ENCODE measurements at places on chromosomes 2 and 18.

GRCh38 chr18:28588884-28589549 is 412.1 kb upstream of the CDH2 start:
- no peak for DNase-seq

- DNase-seq: no peak
Measured at GRCh38 chr2:53629001-53629400, 138.6 kb upstream of the CHAC2 start.

GRCh38 chr18:3094338-3094684 is 81.4 kb upstream of the LPIN2 start:
- no peak for DNase-seq

- DNase-seq: no peak
Measured at GRCh38 chr2:182589121-182589520, 126.9 kb upstream of the DNAJC10 start.

DNA sequence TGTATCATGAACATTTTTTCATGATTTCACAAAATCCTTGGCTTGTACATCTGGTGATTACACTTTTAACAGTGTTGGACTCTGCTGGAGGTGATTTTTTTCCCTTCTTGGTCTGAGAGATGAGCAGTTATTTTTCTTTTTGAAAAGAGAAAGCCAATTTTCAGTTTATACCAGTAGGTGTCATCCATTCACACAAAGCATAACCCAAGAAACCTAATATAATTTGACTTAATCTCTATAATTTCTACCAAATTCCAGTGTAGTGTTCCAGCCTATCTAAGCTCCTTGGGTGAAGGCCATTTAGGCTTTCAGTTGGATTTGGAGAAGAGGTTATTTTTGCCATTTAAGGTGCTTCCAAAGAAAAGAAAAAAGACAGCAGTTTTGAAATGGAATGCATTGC is 7.7 kb upstream of the ICOS start:
- no peak for DNase-seq

DNA sequence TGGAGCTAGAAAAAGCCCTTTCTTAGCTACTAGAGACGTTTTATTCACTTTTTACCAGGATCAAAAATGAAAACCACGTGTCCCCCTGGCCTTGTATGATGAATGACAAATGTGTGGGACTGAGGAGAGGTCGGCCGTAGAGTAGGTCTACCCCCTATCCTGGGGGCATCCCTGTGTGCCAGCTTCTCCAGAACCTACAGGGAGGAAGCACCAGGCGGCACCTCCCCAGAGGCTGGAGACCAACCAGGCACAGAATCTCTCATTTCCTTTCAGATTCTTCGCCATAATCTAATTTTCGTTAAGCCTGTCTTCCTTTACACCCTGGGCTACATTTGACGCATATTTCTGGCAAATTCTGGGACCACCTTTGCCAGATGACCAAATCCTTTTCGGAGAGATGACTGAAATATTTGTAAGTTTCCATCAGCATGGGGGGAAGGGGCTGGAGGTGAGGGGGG is 15.9 kb downstream of the TWIST2 start:
- no peak for DNase-seq

DNA sequence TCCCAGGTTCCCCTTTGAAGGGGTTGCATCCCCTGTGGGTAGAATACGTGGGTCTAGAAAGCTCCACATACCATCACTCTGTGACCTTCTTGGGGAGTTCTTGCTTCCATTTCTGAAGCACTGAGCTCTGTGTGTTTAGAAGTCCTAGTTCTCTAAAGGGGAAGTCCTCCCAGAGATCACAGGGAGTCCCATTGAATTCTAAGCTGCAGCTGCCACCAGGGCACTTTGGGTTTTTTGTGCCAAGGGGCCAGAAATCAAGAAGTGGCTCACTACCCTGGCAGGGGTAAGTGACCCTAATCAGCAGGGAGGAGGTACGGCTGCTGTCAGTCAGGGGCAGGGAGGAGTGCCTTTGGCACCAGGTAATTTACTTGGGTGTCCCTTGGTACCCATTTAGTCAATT is 70.9 kb downstream of the EHD3 start:
- DNase-seq: no peak

GRCh38 chr2:3778851-3779495 is 75.6 kb downstream of the DCDC2C start:
- no peak for DNase-seq

DNA sequence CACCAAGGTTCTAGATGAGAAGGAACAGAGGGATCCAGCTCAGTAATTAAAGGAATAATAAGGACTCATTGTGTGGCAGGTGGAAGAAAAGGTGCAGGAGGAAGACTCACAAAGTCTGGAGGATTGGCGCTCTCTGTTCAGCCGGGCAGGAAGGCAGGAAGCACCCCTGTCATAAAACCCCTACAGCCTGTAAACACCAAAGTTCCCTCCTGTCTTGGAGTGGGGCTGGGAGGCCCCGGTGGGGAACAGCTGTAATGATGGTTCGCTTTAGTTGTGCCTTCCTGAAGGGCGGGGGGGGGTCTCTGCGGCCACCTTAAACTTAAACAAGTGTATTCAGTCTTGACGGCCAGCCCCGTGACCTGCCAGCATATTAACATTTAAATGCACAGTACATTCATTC is 84.3 kb downstream of the GBX2 start:
- DNase-seq: no peak

DNA sequence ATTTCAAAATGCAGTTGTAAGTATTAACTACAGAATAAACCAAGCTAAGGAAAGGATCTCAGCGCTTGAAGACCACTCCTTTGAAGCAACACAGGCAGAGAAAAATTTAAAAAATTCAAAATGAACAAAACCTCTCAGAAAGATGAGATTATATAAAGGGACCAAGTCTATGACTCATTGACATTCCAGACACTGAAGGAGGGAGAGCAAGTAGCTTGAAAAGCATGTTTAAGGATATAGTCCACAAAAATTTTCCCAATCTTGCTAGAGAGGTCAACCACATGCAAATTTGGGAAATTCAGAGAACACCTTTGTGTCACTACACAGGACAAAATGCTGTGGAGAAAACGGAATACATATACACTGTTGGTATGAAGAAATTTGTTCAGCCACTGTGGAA is 112.6 kb upstream of the MC4R start:
- no peak for DNase-seq

DNA sequence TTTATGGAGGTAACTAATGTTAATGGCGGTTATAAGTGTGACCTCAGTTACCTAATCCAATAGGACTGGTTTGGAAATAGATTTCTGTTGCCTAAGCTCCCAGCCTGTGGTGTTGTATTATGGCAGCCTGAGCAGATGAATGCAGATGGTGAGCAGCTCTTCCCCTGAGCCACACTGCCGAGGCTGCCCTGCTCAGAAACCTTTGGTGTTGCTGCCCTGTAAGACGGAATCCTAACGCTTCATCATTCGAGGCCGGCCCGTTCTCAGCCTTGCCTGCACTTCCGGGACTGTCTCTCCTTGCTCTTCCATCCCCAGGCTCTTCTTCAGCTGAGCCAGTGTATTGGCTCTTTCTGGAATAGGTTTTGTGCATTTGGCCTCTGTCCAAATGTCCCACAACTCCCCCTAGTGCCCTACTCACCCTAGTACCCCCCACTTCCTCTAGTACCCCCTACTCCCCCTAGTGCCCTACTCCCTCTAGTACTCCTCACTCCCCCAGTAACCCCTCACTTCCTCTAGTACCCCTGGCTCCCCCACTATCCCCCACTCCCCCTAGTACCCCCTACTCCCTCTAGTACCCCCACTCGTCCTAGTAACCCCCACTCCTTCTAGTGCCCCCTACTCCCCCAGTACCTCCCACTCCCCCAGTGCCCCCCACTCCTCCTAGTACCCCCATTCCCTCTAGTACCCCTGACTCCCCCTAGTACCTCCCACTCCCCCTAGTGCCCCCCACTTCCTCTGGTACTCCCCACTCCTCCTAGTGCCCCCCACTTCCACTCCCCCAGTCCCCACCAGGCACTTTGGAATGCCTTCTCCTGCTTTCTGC is 106.0 kb upstream of the TAF1B start:
- DNase-seq: no peak

DNA sequence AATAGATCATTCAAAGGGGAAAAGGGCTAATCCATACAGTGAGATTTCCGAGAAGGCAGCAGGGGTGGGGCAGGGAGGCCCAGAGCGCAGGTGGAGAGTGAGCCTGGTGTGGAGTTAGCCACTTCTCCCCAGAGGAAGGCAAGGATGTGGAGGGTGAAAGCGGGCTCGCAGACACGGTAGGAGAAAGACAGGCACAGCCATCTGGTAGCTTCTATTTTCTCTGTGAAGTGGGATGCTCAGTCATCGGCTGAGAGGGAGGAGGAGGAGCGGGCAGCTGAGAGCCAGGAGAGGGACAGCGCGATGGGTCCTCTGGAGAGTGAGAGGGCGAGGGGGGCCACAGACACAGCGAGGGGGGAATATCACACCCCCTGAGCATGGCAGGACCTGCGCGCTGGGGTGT is 153.3 kb upstream of the NDUFV2 start:
- no peak for DNase-seq

- DNase-seq: no peak
Measured at GRCh38 chr2:101675512-101675911, 22.0 kb upstream of the MAP4K4 start.

- DNase-seq: no peak
Measured at GRCh38 chr2:75870651-75871137, 160.0 kb upstream of the GCFC2 start.

- no peak for DNase-seq
Measured at GRCh38 chr2:227325839-227326195, 766 bp downstream of the MFF start.

DNA sequence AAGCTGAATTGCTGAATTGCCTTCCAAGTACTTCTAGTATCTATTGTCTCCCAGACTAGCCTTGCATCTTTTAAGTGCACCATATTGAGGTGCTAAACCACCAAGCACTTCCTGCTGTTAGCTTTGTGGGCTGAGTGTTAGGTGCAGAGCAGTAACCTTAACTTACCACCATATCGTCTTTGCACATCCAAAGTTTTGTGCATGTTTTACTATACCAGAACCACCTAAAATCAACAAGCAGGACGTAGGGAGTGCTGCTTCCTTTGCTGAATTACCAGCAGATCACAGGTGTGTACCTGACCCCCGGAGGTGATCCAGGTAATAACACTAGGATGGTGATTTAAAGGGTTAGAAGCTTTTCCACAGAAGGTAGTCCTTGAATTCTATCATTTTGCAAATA is 359.9 kb upstream of the HNRNPA3 start:
- DNase-seq: no peak

Data from activated CD4-positive, CD25-positive, alpha-beta regulatory T cell treated with anti-CD3 and anti-CD28 coated beads, Interleukin-2, amount 50 U/mL, for 16 hours (primary cell).